CD8-positive, alpha-beta memory T cell (primary cell): ENCODE measurements at places on chromosomes 6 and 20. TPM values are rescaled to one million over a fixed set of nuclear protein-coding genes. Genes with fewer than 3 reads are reported as not detected.

Gene CST5
- not detected for total RNA-seq

Gene SYNDIG1
- not detected for total RNA-seq

GRCh38 chr20:46060975-46061374 lies 28.8 kb downstream of the NCOA5 start:
- DNase-seq, result no peak

DNA sequence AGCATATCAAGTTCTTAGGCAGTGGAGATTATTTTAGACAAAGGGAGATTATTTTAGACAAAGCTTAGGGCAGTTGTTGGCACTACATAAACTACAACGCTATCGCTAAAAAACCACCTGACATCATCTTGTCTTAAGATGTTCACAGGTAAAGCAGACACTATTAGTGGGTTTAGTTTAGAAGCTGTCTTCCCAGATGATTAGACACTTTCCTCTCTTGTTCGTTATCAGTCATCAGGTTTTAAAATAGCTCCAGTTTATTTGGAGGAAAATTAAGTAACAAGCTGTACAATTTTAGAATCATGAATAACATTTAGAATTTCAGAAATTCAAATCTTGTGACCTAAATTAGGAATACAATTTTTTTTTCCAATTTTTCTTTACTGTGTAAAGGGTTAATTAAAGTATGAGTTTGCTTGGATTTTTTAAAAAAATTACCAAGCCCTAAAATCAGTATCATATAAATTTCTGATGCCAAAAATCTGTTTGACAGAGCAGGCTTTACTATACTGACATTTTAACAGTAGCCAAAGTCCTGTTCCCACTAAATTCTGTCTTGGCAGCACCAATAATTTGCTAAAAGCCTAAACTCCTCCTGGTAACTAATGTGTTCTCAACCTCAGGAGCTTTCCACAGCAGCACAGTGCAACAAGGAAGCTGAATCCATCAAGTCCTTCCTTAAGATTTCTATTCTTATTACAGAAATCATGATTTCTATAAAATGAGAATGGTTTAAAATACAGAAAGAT lies 109.0 kb downstream of the HIVEP2 start:
- no peak for DNase-seq

Gene LZTS3
- total RNA-seq, result 0.97 TPM

- no peak for DNase-seq
These were observed 581.6 kb upstream of the FLRT3 start for GRCh38 chr20:14918976-14919375.

Gene ATP6V1G2
- 2.0 TPM for total RNA-seq

- no peak for DNase-seq
These were observed 55.0 kb upstream of the BHLHE23 start for GRCh38 chr20:63061771-63062100.

- DNase-seq, result no peak
These were observed 155.8 kb downstream of the GRM4 start for GRCh38 chr6:33990061-33990541.

DNA sequence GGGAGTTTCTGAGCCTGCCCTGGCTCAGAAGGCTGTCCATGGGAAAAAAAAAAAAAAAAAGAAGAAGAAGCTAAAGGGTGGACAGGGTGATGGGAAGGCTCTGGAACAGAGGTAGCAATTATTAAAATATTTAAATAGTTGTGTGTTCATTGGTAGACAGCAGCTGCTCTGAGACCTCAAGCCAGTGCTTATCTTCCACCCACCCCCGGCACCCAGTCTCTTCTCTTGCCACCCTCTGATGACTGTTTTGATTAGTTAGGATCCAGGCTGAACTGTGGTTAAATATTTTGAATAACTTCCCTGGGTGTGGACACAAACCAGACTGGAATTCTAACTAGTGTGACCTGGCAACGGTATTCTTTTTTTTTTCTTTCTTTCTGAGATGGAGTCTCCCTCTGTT lies 16.9 kb upstream of the SRSF3 start:
- no peak for DNase-seq

Gene TRIM10
- total RNA-seq, result not detected

Gene MUC21
- total RNA-seq, result not detected

DNA sequence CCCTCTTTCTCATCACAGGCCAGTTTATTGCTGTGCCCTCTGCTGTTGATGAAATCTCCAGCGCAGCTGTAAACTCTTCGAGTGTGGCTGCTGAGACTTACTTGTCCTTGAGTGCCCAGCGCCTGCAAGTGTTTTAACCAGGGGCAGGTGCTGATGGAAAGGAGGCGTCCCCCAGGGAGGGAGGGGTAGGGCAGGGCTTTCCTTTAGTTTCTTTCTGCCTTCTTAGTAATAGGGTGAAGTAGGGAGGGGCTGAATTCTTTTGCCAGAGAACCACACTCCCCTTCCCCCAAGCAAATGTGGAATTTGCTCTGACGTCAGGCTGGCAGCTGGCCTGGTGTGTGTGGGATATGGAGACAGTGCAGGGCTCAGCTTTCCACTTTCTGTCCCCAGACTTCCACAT lies 61.2 kb downstream of the IGF2R start:
- no peak for DNase-seq

- no peak for DNase-seq
These were observed 184.6 kb downstream of the SMOC2 start for GRCh38 chr6:168625602-168626001.

- DNase-seq, result no peak
These were observed 46.4 kb upstream of the DST start for GRCh38 chr6:56689114-56689513.

GRCh38 chr6:25411316-25411950 lies 132.3 kb downstream of the CARMIL1 start:
- no peak for DNase-seq

Gene KCNK5
- total RNA-seq, result 28.4 TPM

- DNase-seq, result no peak
These were observed 184.0 kb downstream of the UTRN start for GRCh38 chr6:144469144-144469575.

GRCh38 chr20:34042262-34042661 lies 48.6 kb downstream of the RALY start:
- DNase-seq, result peak; percentile 23

GRCh38 chr20:32960849-32961731 lies 43.1 kb downstream of the SUN5 start:
- DNase-seq, result no peak

GRCh38 chr6:24205020-24205492 lies 79.0 kb downstream of the NRSN1 start:
- no peak for DNase-seq

DNA sequence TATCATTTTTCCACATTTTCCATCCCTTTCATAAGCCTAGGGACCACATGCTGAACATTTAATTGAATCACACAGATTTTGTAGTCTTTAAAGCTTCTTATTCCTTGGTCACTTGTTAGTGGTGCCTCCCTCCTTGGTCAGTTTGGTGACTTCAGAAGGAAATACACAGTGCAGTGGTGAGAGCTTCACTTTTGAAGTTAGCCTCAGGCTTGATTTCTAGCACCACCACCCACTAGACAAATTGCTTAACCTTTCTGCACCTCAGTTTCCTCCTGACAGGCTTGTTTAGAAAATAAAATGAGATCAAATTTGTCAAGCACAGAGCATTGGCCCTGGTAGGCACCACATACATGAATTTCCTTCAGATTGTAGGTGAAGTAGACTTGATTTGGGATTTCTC lies 91.7 kb downstream of the FOXO3 start:
- no peak for DNase-seq

DNA sequence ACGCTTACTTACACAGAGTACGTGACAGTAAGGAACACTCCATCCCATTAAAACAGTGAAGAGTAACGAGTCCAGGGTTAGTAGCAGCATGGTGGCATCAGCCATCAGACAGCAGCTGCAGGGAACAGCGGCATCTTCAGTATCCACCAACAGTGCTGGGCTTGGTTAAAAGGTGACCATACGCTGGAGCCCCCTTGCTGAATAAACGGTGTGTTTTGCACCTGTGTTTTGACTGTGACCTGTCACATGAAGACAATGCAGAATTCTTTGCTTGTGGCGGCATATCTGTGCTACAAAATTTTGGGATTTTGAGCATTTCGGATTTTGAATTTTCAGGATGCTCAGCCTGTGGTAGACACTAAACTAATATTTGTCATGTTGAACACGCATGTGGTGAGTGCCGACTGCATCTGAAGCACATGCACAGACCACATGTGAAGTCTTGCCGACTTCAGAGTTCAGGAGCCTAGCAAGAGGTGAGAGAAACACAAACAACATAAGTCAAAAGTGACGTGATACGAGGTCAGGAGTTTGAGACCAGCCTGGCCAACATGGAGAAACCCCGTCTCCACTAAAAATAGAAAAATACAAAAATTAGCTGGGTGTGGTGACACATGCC lies 69.3 kb upstream of the FRMD1 start:
- DNase-seq, result no peak

DNA sequence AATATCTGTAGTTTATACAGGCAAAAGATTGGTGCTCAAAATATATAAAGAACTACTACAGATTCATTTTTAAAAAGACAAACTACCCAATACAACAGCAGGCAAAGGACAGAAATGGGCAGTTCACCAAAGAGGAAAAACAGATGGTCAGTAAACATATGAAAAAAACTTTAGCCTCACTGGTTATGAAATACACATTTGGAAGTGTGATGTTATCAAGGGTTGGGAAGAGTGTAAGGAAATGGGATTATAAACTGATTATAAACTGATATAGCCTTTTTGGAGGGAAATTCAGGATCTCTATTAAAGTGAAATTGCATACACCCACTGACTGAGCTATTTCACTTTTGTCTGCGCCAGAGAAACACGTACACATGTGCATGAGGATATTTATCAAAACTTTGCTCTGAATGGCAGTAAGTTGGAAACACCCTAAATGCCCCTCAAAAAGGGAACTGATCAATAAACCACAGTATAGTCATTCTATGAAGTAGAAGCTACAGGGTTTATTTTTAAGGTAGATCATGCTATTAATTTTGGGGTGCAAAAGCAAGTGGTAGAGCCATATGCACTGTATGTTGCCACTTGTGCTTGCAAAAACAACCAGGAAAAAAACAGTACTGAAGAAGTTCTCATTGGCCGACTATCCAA lies 32.2 kb upstream of the ARFGEF2 start:
- DNase-seq, result no peak

DNA sequence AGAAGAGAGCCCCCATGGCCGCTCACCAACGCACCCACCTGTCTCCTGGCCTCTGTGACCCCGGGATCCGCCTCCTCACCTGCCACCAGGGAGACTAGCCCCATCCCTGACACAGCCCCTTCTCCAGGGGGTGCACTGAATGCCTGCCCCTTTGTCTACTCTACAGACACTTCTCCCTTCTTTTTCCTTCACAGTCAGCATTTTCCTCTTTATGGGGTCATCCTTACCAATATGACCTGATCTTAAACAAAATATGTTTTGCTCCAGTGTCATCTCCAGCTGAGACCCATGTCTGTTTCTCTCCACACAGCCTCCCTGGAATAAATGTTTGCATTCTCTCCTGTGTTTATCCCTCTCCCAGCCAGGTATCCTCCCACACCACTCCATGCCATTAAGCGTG lies 14.6 kb upstream of the CCR6 start:
- DNase-seq, result no peak

- DNase-seq, result no peak
These were observed 39.2 kb upstream of the CLDN20 start for GRCh38 chr6:155224618-155225017.

GRCh38 chr6:111259089-111259831 lies 172.0 kb downstream of the SLC16A10 start:
- peak; percentile 99 for DNase-seq

GRCh38 chr20:40945754-40946450 lies 82.7 kb upstream of the TOP1 start:
- no peak for DNase-seq

GRCh38 chr6:124099520-124099919 lies 295.9 kb downstream of the NKAIN2 start:
- no peak for DNase-seq
